ENCODE measurements at places on chromosomes 16 and 17.

- DNase-seq = no peak
These were observed 28.9 kb downstream of the CPSF4L start for GRCh38 chr17:73232587-73233373.

GRCh38 chr17:19540706-19541370 lies 7.2 kb downstream of the SLC47A1 start:
- no peak for DNase-seq

- DNase-seq = no peak
These were observed 187.3 kb upstream of the KIF2B start for GRCh38 chr17:53635444-53635843.

DNA sequence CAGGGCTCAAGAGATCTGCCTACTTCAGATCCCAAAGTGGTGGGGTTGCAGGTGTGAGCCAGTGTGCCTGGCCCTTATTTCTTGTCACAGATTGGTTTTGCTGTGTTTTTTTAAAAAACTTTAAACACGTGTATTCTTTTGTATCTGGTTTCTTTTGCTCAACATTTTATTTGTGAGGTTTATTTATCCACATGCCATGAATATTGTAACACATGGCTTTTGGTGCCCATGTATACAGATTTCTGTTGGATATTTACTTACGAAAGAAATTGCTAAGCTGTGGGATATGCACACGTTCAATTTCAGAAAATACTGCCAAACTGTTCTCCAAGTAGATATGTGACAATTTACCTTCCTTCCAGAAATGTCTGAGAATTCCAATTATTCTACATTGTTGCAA lies 18.7 kb upstream of the IL34 start:
- DNase-seq = no peak

GRCh38 chr17:74094651-74095050 lies 108.8 kb upstream of the RPL38 start:
- DNase-seq = no peak

DNA sequence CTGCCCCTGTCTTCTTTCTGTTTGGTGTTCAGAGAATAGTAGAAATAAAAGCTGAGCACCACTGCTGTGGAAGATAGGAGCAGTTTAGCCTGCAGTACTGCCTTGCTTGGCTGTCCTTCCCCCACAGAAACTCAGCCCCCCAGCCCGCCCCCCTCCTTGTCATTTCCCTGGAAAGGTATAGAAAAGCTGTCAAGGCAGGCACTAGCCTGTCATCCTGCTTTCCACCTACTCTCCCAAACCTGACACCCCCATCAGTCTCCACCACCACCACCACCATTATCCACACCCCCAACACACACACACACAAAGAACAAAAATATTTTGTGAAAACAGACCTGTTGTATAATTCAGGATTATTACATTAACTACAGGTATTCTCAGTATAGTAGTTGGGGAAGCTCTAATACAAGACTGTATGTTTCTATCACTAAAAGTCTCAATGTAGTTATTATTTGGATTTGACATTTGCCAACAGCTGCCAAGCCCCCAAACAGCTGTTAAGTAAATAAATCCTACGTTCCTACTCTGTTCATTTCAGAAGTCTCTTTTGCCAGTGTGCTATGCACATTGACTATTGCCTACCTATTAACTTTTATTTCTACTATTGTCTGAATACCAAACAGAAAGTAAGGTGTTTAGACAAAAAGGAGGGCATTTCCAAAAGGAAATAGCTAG lies 128.8 kb downstream of the CYB561 start:
- no peak for DNase-seq

- DNase-seq = no peak
These were observed 70.3 kb downstream of the SDR42E1 start for GRCh38 chr16:81940781-81941560.

- no peak for DNase-seq
These were observed 10.3 kb downstream of the PHAF1 start for GRCh38 chr16:67120025-67120424.

DNA sequence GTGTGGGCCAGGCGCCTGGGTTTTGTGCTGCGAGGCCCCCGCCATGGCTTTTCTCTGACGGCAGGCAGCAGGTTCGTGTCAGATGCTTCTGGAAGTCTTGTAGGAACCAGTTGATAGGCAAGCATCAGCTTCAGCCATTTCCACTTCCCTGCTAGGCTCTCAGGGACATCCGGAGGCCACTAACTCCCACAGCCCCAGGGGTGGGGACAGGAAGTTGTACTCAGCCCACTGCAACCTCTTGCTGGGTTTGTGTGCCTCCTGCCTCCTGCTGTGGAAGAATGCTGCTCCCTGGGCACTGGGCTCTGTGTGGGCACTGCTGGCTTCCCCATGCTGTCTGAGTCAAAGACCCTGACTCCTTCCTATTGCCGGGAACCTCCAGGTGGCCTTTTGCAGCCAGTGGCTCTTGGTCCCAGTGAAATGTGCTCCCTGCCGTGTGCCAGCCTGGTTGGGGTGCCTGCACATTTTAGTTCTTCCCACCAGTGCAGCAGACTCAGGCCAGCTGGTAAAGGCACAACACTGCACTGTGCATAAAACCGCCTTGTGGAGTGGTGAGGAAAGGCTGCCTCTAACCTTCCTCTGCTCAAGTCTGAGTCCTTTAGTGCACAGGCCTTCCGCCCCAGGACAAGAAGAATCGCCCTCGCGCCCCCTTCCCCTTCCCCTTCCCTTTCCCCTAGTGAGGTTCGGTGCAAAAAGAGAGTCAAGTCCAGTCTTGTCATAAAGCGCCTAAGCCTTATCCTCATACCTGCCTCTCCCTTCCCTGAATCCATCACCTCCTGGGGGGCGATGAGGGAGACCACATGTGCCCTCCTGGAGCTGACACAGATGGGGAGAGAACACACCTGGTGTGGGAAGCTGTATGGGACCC lies 16.6 kb downstream of the LDHD start:
- DNase-seq = no peak

DNA sequence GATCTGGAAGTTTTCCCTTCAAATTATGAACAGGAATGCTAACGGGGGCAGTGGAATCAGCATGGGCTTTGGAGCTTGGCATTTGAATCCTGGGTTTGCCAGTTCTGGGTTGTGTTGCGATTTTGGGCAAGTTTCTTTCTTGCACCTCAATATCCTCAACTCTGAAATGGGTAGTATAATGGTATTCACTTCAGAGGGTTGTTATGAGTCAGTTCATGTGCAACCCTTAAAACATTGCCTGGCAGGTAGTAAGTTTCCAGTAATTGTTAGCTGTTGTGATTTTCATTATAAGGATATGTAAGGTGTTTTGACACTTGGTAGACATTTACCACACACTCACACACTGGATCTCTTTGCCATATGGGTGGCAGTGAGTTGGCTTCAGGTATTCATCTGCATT lies 33.4 kb downstream of the SNX29 start:
- DNase-seq = no peak

DNA sequence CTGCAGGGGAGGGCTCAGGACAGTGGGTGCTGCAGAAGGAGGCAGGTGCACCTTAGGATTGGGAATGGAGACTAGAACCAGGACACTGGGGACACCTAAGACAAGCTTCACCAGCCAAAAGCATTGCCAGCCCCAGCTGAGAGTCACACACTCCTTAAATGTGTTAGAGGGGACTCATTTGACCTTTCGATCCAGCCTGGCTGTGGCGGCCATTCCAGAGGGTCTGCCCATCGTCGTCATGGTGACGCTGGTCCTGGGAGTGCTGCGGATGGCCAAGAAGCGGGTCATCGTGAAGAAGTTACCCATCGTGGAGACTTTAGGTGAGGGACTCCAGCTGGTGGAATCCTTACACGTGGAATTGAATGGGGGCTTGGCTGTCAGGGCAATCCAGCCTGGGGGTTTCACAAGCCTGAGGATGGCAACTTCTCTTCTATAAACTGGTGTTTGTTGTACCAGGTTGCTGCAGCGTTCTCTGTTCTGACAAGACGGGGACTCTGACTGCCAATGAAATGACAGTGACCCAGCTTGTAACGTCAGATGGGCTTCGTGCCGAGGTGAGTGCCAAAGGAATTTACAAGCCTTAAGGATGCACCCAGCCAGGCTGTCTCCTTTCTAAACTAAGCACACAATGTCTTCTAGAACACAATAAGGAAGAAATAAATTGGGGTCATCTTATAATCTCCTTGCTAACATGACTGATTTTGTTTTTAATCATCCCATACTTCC lies 65.3 kb downstream of the MEAK7 start:
- no peak for DNase-seq

All from T-helper 2 cell (primary cell).